ENCODE measurements at places on chromosomes 7 and 10. TPM values are rescaled to one million over a fixed set of nuclear protein-coding genes. Genes with fewer than 3 reads are reported as not detected.

The C10orf88 gene
- total RNA-seq, result 12.2 TPM

The PRF1 gene
- 165 TPM for total RNA-seq

The TACC2 gene
- total RNA-seq, result not detected

The C10orf62 gene
- not detected for total RNA-seq

The IGFBP3 gene
- total RNA-seq, result 12.5 TPM

The CFTR gene
- total RNA-seq, result not detected

The RPEL1 gene
- total RNA-seq, result not detected

The DOCK4 gene
- 1.4 TPM for total RNA-seq

The AGR3 gene
- total RNA-seq, result not detected

The ATRNL1 gene
- total RNA-seq, result not detected

The UPK3BL1 gene
- 41.8 TPM for total RNA-seq

The CHCHD2 gene
- 354 TPM for total RNA-seq

The SVOPL gene
- 4.9 TPM for total RNA-seq

The CTNNA3 gene
- 3.6 TPM for total RNA-seq

The LRWD1 gene
- total RNA-seq, result 14.7 TPM

The GSAP gene
- 8.3 TPM for total RNA-seq

The PON1 gene
- total RNA-seq, result not detected

The SH2D4B gene
- total RNA-seq, result 0.14 TPM

The RTKN2 gene
- 4.1 TPM for total RNA-seq

The ABI1 gene
- total RNA-seq, result 54.5 TPM

The GOLGA7B gene
- total RNA-seq, result 12.0 TPM

The OR2A25 gene
- not detected for total RNA-seq

The PKD1L1 gene
- 0.17 TPM for total RNA-seq

The LIPK gene
- not detected for total RNA-seq

The IKZF1 gene
- 410 TPM for total RNA-seq

The SHTN1 gene
- total RNA-seq, result 0.54 TPM

The CTAGE4 gene
- 2.2 TPM for total RNA-seq

The OR6V1 gene
- not detected for total RNA-seq

Measured in activated naive CD8-positive, alpha-beta T cell treated with anti-CD3 and anti-CD28 coated beads, Interleukin-2, amount 10 ng/mL, durations not matched to agents 7 days and 5 days (primary cell).